ENCODE measurements at places on chromosomes 11 and 22.

GRCh38 chr11:90332415-90332814 is 109.6 kb upstream of the CHORDC1 start:
- no peak for DNase-seq

DNA sequence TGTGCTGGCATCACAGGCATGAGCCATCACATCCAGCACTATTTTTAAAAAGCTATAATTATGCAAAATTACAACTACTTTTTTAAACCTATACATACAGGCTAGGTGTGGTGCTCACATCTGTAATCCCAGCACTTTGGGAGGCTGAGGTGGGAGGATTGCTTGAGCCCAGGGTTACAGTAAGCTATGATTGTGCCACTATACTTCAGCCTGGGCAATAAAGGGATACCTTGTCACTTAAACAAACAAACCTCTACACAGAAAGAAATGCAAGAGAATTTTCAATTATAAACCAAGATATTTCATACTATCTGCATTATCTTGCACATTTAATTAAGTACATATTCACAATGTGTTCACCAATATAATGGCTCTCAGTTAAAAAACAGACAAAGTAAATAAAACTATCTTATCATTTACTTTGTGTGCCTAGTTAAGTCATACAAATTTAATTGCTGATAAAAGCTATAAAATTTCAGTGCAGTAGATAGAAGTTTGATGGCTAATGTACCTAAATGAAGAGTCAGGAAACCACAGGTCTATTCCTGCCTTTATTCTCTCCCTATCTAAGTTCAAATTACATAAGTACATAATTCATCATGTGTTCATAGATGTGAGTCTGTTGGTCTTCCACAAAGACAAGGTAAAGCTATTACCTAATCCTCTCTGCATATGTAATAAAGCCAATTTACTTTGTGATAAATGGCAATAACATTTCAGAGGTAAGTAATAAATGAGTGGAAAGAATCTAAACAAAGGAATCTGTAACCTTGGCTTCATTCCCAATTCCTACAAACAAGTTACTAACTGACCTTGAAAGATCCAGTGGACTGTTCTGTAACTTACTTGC is 9.0 kb upstream of the RDX start:
- no peak for DNase-seq

- no peak for DNase-seq
Observed at GRCh38 chr11:10514202-10514601, 26.8 kb downstream of the RNF141 start.

DNA sequence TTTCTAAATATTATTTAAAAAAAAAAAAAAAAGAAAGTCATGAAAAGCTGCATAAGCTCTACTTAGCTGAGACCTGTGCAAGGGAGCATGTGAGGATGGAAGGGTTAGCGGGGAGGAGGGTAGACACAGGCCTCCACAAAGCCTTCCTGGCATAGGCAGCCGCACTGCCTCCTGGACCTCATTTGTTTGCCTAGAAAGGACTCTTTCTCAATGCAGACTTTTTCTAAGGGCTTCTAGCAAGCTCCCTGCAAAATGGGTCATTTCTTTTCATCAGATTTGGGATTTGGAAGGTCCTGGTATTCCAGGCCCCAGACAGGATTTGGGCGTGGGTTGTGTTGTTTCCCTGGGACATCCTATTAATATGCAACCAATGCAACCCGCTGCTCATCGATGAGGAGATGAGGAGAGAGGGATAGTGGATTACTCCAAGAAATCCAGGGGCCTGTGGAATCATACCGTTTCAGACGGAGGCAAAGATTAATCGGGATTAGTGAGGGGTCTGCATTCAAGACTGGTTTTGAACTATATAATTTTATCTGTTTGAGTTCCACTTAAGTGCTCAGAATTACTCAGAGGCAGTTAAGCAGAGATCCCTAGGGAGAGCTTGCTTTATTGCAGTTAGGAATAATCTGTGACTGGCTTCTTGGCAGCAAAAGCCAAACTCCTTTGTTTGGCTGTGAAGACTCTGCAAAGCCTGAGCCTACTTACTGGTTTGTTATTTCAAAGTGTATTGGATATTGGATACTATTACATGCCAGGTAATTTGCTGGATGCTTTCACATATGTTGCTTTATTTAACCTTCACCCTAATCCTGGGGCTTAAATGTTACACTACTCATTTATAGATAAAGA is 106.9 kb upstream of the NAV2 start:
- no peak for DNase-seq

- no peak for DNase-seq
Observed at GRCh38 chr11:106821826-106822225, 196.4 kb downstream of the GUCY1A2 start.

DNA sequence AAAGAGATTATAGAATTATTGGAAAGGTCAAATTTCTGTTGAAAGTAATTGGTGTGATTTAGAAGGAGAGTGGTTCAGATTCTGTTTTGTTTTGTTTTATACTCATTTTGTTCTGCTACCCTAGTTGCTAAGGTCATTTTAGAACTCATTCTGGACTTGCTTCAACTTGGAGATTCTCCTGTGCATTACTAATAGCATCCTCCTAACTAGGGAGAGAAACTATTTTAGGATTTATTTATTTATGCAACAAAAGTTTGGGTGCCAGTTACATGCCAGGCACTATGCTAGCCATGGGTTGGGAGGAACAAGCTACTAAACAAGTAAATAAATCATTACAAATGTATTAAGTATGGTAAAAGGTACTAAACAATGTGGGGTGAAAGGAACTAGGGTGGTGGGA is 84.0 kb downstream of the YAP1 start:
- DNase-seq, result no peak

GRCh38 chr11:64687204-64687603 is 35.8 kb downstream of the NRXN2 start:
- peak; percentile 96 for DNase-seq

- DNase-seq, result no peak
Observed at GRCh38 chr11:31795706-31796498, 15.2 kb downstream of the PAX6 start.

- no peak for DNase-seq
Observed at GRCh38 chr11:66543263-66544107, 2.4 kb downstream of the ZDHHC24 start.

DNA sequence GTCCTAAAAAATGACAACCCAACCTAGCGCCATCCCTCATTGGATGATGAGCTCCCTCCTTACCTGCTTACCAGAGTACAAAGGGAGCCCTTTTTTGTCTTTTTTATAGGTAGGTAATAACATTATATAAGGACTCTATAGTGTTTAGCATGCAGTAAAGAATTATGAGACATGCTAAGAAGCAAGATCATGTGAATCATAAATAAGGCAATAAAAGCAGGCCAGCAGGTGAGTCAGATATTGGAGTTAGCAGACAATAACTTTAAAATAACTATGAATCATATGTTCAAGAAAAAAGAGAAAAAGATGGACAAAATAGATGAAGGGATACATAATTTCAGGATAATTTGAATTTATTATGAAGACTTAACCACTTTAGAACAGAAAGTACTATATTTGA is 81.5 kb downstream of the GRK3 start:
- no peak for DNase-seq

- no peak for DNase-seq
Observed at GRCh38 chr22:42799461-42800405, 57.3 kb downstream of the ARFGAP3 start.

- DNase-seq, result no peak
Observed at GRCh38 chr22:27391092-27391770, 410.3 kb downstream of the MN1 start.

GRCh38 chr11:98561252-98561651 is 459.5 kb upstream of the CNTN5 start:
- DNase-seq, result no peak

GRCh38 chr11:73308003-73308960 is at the start of gene ARHGEF17:
Gene ARHGEF17, plus strand, starts transcription at chr11:73308276. Its CDS starts 363 bp downstream, at chr11:73308639.
- peak; percentile 29 for DNase-seq

DNA sequence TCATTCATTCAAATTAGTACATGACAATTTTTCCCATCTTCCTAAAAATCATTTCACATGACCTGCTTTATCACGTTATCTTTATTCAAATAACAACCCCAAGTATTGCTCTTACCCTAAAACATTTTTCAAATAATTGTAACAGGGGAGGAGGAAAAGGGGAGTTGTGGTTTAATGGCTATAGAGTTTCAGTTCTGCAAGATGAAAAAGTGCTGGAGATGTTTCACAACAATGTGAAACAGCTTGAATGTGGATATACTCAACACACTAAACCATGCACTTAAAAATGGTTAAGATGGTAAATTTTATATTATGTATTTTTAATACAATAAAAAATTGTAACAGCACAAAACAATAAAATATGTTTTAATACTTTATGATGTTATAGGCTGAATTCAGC is 161.6 kb upstream of the GUCY1A2 start:
- DNase-seq, result no peak

DNA sequence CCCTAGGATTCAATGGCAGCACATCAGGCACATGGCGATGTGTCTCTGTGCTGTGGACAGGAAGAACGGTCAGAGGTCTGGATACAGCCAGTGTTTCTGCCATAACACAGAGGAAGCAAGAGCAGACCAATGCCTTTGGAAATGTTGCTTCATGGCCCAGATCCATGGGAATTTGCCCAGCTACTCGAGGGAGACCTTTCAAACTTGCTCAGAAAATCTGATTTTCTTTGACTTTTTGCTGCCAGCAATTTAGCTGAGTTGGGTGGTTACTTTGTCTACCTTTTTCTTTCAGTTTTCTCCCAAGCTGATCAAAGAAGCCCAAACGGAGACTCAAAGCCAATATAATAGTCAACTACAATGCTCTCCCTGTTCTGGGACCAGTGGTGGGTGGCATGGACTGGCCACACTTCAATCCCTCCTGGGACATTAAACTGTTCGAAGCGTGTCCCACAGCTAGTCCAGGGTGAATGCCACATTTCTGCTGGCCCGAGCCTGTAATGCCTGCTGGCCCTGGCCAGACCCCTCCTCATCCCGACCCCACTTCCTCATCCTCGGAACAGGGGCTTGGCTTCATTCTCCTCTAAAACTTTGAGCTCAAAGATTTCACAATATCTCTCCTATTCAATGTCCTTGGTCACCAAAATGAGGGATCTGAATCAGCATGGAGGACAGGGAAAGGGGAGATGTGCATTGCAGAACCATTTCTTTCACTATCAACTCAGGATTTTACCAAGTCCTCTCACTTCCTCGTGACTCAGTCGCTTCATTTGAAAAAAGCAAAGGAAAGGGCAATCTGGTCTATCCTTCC is 93.3 kb downstream of the ABTB2 start:
- DNase-seq, result peak; percentile 31

GRCh38 chr11:64086258-64087123 is 50.8 kb downstream of the FLRT1 start:
- no peak for DNase-seq

DNA sequence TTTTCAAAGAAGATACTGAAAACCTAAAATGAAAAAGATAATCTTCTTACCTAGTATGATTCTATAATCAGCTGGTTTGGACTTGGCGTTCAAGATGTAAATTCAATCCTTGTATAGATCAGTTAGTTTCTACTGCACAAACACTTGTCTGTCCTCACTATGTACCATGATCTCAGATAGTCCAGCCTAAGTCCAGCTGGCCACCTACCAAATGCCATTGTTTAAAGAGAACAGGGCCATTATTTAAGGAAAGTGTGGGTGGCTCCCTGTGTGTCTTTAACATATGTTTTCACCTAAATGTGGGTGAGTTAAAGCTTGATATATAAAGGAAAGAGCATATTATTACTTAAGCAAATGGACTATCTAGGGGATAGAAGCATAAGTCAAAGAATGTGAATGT is 38.6 kb downstream of the BLID start:
- DNase-seq, result no peak

- no peak for DNase-seq
Observed at GRCh38 chr11:102683277-102683676, 22.3 kb downstream of the MMP27 start.

- no peak for DNase-seq
Observed at GRCh38 chr22:37334859-37335805, 52.8 kb downstream of the CYTH4 start.

- DNase-seq, result no peak
Observed at GRCh38 chr11:2575591-2576051, 124.2 kb downstream of the KCNQ1OT1 start.

DNA sequence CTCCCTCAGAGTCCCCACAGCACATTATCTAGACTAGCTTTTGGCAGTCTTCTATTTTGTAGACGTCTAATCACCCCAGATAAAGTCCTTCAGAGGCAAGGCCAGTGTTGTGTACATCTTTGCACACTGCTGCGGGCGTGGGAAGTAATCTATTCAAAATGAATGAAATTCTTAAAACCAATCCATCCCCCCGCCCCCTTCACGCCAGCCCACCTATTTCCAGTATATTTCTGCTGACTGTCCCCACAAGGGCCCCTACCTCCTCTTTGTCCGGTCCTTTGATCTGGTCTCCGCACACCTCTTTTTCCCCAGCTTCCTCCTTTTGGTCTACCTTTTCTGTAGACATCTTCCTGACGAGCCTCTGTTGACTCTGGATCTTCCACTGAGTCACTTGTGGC is 375 bp downstream of the BSCL2 start:
- no peak for DNase-seq

GRCh38 chr11:63643205-63643604 is 28.0 kb downstream of the ATL3 start:
- no peak for DNase-seq

- DNase-seq, result peak; percentile 21
Observed at GRCh38 chr22:32880893-32881596, 79.5 kb downstream of the TIMP3 start.

DNA sequence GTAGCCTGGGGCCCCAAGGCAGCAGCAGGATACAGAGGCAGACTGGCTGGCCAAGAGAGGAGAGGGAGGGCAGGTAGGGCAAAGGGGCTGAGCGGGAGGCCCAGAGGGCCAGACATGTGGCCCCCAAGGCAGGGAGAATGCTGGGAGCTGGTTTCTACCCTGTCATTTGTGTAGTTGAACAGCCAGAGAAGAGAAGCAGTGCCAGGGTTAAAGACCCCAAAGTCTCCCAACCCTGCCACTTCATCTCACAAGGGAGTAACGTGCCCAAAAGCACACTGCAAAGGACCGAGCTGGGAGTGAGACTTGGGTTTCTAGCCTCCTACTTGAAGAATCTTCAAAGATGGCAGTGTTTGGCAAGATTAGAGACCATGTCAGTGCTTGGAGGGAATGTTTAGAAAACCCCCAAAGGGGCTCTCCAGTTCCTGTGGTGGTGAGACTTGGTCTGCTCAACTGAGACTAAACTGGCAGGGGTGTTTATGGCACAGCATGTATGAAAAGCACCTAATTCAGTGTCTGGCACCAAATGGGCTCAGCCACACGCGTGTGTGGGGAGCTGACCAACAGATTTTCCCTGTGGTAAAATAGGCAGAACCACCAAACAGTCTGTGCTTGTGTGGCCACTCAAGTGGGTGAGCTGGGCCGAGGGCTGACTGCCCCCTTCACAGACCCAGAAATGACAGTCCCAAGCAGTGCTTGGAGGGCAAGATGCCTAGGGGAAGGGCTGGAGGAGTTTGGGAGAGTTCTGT is 68.2 kb upstream of the CLTCL1 start:
- no peak for DNase-seq

- no peak for DNase-seq
Observed at GRCh38 chr11:99325847-99326246, 305.1 kb downstream of the CNTN5 start.

All from caudate nucleus (tissue), 63 donors.